ENCODE measurements at places on chromosomes 3 and 15.

DNA sequence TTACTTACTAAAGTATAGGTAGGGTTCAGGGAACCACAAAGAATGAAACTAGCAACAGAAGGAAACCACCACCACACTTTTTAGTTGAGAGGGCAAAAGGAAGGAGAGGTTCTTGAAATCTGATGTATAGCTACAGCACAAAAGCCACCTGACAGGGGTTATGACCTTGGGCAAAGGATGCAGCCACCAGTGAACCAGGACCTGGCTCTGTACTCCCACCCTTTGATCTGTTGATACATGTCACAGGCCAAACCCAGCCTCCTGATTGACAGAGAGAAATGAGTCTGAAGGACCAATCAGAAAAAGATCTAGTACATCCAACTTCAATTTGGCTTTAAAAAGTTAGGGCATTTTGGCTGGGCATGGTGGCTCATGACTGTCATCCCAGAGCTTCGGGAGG, 20.0 kb upstream of the BLM start:
- DNase-seq, result no peak
- H3K4me1 ChIP-seq, result no peaks in the 10 kb centered on the region
- no peaks in the 10 kb centered on the region for H3K27me3 ChIP-seq
- H3K27ac ChIP-seq, result no peak overlapping the region
- H3K4me3 ChIP-seq, result no peak overlapping the region
- H3K36me3 ChIP-seq, result no peaks in the 10 kb centered on the region

DNA sequence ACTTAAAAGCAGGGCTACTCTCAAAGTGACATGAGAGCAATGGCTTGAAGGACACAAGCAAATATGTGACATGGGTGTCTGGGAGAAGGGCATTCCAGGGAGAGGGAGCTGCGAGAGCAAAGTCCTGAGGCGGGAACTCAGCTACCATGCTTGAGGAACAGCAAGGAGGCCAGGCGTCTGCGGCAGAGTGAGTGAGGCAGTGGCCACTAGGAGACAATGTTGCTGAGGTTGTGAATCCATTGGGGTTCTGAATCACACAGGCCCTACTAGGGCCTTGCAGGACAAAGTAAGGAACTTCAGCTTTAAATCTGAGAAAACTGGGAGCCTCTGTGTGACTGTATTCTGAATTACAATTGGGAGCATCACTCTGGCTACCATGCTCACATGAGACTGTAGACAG, 94.1 kb upstream of the PRICKLE2 start:
- H3K4me3 ChIP-seq, result no peak overlapping the region
- no peak for DNase-seq
- no peaks in the 10 kb centered on the region for H3K4me1 ChIP-seq
- no peaks in the 10 kb centered on the region for H3K36me3 ChIP-seq
- H3K27ac ChIP-seq, result no peak overlapping the region

DNA sequence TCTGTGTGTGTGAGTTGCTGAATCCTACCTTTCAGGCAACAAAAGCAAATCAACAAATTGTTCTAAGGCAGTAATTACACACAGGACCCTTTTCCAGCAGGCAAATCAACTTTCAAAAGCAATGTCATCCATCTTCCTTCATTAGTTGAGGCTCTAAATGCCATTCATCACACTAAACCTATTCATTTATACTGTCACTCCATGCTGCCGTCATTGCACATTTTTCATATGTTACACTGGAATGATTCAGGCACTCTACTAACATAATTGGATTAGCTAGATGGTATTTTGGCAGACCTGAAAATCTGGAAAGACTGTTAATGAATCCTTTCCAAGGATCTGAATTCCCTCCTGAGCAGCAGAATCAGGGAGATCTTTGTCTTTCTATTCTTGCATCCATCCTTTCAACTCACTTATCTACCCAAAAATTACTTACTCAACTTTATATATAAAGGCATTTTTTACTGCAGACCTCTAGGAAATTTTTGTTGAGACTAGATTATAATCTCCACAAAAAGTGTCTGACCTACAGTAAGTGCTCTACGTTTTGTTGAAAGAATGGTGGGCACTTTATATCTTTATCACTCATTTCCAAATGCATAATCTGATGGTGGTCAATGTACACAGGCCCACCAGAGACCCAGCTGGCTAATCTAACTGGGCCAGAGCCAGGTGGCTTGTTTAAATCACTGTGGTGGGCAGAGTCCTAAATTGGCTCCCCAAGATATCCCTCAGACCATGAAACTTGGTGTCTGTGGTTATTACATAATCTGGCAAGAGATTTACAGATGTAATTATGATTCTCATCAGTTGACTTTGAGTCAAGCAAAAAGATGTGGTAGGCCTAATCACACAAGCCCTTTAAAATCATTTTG, 25.0 kb downstream of the MIX23 start:
- no peak for DNase-seq
- H3K27ac ChIP-seq, result no peak overlapping the region
- no peak overlapping the region for H3K4me3 ChIP-seq

DNA sequence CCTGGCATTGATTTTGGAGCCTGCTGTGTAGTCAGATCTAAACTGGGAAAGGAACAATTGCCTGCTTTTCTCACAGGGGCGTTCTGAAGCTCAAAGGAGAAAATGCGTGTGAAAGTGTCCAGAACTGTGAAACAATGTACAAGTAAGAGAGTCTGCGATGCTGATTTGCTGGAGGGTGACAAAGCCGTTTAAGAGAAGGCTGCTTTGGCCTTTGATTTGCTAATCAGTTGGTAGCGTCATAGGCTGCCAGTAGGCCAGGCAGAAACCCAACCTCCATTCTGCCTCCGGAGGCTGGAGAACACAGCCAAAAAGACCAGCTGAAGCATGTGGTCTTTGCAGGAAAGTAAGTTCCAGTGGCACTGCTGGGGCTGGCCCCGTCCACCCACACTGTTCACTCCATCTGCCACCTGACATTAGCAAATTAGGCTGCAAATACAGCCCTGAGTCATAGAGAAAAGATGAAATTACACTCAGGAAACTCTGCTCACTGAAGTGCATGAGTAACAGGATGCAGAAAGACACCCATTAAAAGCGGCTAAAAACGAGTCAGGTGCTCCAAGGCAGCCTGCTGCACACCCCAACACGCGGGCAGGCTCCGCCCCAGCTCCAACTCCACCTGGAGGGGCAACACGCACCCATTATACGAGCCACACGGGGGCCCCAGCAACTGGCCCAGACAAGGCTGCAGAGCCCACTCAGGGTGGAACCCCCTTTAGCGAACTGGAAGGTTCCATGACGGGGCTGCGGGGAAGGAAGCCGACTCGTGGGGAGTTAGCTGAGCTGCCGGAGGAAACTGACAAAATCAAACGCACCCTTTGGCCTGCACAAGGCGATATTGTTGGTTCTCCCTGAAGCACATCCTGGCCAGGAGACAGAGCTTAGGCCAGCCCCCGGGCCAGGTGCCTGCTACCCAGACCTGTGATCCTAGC, 31.6 kb downstream of the ZDHHC19 start:
- H3K27ac ChIP-seq, result no peak overlapping the region
- no peak overlapping the region for H3K4me3 ChIP-seq
- no peaks in the 10 kb centered on the region for H3K4me1 ChIP-seq

DNA sequence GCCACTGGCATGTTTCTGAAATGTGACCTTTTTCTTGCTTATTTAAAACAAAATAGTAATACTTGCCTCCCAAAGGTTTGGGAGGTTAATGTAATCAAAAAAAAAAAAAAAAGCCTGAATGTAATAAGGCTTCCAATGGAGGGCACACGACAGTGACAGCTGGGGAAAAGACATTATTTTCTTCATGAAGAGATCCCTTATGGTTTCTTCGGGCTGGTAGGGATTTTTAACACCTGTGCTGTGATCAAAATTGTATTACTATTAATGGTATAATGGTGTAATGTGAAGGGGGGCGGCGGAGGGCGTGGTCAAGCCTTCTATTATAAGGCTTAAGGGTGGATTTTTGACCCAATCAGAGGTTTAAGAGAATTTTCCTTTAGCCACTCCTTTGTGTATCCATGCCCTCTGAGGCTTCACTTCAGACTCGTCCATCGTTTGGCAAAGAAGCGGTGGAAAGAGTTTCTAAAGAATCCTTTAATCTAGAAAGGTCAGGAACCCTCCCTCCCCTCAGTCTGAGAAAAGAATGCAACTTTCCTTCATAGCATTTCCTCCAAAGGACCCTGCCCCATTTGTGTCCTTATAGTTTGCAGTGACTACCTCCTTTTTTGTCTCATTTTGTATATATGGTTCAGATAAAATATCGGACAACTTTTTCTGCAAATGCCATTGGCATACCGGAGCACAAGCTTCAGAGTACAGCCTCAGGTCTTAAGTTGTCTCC, 89.5 kb upstream of the CHD2 start:
- H3K36me3 ChIP-seq, result no peaks in the 10 kb centered on the region
- no peaks in the 10 kb centered on the region for H3K4me1 ChIP-seq
- H3K27me3 ChIP-seq, result no peaks in the 10 kb centered on the region
- H3K27ac ChIP-seq, result peak overlapping the region; percentile 84
- H3K4me3 ChIP-seq, result peak overlapping the region; percentile 84
- peak; percentile 83 for DNase-seq

GRCh38 chr3:171420667-171421066, 39.5 kb downstream of the TNIK start:
- H3K4me1 ChIP-seq, result no peaks in the 10 kb centered on the region
- no peak overlapping the region for H3K4me3 ChIP-seq
- DNase-seq, result no peak
- no peaks in the 10 kb centered on the region for H3K36me3 ChIP-seq
- H3K27ac ChIP-seq, result no peak overlapping the region
- no peaks in the 10 kb centered on the region for H3K27me3 ChIP-seq

All from aorta (tissue), 5 donors.